Non-pigmented ciliary epithelial cell (primary cell): ENCODE measurements at places on chromosomes 2 and 18.

DNA sequence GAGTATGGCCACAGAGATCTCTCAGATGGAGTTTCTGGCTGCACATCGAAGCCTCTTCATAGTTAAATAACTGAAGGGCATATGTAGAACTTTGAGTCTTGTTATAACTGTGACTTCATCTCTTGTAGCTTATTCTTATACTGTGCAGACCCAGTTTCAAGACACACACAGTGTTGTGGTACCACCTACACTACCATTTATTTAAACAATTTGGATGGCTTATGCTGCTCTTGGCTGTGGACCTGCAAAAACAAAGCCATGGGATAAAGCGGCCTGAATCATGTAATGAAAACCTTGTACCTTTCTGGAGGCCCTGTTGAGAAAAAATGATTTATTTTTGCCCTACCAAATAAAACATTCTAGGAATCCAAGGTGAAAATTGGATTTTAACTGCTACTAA is 262.8 kb upstream of the RASGRP3 start:
- no peak for DNase-seq

- no peak for DNase-seq
Measured at GRCh38 chr18:48453330-48454066, 44.3 kb upstream of the ZBTB7C start.

DNA sequence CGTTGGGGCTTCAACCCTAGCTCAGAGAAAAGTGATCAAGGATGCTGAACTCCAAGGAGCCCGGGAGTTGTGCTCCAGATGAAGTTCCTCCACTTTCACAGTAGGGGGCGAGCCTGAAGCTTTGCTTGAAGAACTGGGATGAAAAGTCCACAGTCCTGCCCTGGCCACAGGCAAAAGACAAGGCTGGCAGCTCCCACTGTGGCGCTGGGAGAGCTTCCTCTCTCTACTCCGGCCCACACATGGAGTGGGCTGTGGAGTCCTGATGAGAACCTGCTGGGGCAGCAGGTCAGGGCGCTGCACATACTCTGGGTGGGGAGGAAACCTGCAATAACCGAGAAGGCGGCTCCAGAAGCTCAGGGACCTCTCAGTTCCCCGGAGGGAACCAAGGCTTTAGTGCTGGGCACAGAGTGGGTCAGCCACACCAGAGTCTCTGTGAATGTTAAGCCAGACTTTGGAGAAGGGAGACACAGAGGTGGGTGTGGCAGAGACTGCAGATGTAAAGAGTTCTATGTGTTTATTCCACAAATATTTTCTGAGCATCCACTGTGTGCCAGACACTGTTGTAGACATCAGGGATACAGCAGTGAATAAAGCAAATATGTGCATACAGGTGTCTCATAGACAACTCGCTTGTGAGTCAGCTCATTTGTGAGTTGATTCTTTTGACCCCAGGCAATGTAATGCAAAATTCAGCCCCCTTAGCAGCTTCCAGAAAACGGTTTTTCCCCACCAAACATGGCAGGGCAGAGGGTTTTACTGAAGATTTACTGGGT is 48.0 kb upstream of the MRPL33 start:
- no peak for DNase-seq

- DNase-seq = no peak
Measured at GRCh38 chr2:23385351-23385747, 370 bp downstream of the KLHL29 start.

GRCh38 chr2:238551091-238551490 is 124.4 kb downstream of the ASB1 start:
- DNase-seq = no peak

- no peak for DNase-seq
Measured at GRCh38 chr2:85353876-85354285, 447 bp downstream of the RETSAT start.

DNA sequence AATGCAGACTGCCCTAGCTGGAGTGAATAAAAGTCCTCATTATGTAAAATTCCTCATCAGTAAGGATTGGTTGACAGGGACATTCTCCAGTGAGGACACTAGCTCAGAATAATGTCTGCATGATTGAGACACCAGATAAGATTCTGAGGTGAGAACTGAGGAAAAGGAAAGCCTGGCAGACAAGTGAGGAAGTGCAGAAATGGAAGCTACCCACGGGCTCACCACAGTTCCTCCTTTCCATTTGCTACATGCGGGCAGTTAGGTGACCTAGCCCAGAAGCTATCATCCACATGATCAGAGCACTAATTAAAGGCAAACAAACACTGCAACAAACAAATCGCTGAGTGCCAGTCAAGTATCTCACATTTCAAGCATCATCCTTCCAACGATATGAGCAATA is 27.7 kb downstream of the NETO1 start:
- no peak for DNase-seq

DNA sequence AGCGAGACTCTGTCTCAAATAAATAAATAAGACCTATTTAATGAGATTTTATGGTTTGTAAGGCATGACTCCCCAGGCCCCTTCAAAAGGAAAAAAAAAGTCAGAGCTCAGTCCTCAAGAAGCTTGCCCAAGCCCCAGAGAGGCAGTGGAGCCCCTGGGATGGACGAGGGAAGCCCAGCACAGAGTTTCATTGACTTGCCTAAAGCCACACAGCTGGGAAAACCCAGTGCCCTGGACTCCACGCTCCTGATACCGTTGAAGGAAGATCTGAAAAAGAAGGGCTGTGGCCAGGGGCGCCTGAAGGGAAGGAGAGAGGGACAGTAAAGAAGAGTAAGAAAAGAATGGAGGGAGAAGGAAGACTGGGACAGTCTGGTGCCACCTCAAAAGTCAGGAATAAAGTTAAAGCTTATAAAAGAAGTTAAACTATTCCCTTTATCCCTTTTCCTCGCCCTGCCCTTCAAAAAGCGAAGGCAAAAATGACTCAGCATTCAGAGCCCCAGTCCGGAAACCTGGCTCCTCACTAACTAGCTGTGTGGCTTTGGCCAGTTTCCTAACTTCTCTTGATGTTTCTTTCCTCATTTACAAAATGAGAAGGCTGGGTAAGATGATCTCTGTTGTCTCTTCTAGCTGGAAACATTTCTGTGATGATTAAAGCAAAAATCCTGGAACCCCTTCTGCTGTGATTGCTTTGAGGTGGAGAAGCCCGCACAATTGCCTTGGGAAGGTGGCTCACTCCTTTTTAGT is 46.7 kb downstream of the LYPD1 start:
- peak; percentile 13 for DNase-seq

- no peak for DNase-seq
Measured at GRCh38 chr2:170147576-170147975, 30.4 kb upstream of the MYO3B start.
